ENCODE measurements at places on chromosomes 16 and 17.

DNA sequence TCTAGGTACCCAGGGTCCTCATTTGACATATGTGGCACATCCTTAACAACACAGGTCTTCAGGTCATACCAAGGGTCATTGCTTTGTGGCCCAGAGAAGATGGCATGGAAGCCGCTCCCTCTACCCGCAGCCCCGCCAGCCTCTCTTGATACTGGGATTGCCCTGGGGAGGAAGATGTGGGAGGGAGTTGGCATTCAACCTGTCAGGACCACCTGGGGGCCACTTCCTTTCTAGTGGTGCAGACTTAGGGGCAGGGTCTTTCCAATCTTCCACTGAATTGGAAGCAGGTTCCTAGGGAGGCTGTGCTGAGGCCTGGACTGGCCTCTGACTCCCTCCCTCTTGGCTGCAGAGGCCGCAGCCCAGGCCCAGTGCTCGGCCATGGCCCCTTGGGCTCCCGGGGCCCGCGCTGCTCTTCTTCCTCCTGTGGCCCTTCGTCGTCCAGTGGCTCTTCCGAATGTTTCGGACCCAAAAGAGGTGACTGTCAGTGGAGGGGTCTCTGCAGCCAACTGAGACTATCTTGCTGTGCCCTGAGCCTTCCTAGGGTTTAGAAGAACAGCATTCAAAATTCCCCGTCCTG is 5.1 kb upstream of the HEXIM1 start:
- DNase-seq = no peak

GRCh38 chr16:88297178-88297720 is 85.5 kb upstream of the ZNF469 start:
- no peak for DNase-seq

DNA sequence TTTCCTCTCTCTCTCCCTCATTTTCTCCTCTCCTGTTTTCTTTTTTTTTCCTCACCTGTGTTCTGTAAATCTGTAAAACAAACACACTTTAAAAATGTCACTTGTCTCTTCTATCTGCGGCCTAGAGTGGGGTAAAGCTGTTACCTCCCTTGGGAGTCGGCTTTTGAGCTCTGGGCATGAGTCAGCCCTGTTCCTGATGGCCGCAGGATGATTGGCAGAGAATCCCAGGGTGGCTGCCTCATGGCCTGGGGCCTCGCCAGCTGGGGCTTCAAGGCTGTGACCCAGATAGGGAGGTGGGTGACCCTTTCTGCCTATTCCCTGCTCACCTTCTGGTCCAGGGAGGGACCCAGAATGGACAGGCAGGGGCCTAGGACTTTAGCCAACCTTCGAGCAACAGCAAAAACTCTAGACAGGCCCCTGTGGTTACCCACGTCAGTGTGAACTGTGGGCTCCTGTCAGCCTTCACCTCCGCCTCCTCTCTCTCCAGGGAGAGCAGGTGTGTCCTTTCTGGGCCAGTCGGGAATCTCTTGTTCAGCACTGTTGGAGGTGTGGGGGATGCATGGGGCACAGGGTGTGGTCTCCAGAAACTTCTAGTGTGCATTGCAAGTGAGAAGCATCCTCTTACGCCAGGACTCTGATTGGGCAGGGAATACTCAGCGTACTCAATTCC is 87.4 kb downstream of the RAP1GAP2 start:
- DNase-seq = no peak

DNA sequence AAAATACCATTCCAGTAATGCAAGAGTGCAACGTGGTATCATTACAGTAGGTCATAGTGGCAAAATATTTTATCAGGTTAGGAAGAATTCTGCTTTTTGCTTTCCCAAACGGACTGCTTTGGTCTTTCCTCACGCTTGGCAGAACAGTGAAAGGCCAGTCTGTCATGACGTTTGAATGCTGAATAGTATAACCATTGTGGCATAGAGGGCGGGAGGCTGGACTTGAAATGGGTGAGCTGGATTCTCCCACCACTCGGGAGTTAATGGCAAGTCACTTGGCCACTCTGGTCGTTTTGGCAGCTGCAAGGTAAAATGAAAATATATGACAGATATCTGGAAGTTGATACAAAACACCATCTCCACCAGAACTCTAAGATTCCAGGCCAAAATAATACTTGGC is 391.2 kb downstream of the MAF start:
- no peak for DNase-seq

DNA sequence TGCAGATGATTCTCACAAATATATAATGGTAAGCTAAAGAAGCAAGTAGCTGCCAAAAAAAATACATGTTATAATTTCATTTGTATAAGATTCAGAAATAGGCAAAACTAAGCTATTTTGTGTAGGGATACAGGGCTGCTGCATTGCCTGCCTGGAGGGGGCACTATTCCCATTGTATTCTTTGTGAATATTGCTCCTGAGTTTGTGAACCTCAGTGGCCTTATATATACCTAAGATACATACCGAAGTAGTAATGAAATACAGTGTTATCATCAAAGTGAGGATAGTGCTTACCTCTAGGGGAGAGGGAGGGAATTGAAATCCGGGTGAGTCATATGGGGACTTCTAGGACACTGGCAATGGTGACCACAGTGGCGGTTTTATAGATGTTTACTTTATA is 53.5 kb downstream of the C17orf58 start:
- no peak for DNase-seq

- DNase-seq = no peak
Observed at GRCh38 chr16:52677501-52677900, 130.6 kb upstream of the TOX3 start.
